ENCODE measurements at places on chromosomes 7 and 10.

DNA sequence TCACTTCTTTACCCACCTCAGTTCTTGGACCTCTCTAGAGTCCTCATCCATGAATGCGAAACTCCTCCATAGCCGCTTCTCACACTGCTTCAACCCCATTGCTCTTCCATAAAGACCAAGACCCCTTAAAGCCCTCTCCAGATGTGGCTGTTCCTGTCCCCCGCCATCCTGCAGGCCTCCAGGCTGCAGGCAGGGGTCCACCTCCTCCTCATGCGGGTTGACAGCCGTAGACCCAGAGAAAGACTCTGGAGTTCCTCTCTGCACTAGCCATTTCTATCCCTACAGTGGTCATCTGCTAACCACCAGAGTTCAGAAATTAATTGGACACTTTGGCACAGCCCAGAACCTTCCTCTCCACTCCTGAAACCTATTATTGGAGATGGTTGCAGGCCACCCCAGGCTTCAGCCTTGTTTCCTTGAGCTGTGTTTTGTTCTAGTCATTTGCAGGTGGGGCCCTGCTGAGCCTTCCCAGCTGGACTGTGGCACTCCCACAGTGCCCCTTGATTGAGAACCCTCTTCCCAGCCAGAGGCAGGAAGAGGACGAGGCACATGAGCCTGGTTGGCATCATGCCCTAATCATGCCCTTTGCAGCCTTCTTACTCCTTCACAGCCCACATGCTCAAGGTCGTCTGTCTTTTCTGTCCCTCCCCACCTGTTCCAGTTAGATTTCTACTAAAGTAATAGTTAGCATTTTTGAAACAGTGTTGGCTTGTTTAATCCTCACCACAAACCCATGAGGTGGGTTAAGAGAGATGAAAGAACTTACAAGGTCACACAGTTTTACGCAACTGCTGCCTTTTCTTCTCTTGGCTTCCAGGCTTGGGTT is 23.9 kb downstream of the CUL1 start:
- DNase-seq: no peak

DNA sequence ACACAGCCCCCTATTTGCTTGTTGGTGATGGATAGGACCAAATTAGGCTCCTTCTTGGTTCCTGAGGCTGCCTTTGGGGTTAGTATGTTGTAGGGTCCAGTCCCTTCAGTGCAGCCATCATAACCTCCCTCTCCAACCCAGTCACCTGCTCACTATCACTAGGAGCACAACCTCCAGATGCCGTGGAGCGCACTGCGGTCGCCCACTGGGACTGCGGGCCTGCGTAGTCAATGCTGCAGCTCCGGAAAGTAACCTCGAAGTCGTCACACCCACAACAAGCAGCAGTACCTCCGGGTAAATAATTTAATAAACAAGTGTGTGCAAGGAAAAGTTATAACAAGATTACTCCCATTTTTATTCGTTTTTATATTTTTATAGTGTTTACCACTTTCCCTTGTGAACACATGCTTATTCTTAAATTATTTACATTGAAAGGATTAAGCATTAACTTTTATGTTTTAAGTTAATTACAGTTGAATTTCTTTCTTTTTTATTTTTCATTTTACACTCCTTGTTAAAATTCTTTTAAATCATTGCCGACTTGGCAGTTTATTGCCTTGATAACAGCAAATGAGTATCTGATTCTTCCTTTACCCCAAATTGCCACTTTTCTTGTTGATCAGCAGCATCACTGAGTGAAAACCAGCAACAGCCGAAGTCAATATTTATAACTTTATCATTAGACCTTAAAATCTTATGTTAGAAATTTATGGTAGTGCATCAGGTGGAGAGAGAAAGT is 399.5 kb upstream of the LRGUK start:
- DNase-seq: no peak

GRCh38 chr10:76937181-76937600 is 700.4 kb downstream of the KCNMA1 start:
- no peak for DNase-seq

- DNase-seq: no peak
These were observed 35.4 kb downstream of the KLF6 start for GRCh38 chr10:3749600-3749999.

DNA sequence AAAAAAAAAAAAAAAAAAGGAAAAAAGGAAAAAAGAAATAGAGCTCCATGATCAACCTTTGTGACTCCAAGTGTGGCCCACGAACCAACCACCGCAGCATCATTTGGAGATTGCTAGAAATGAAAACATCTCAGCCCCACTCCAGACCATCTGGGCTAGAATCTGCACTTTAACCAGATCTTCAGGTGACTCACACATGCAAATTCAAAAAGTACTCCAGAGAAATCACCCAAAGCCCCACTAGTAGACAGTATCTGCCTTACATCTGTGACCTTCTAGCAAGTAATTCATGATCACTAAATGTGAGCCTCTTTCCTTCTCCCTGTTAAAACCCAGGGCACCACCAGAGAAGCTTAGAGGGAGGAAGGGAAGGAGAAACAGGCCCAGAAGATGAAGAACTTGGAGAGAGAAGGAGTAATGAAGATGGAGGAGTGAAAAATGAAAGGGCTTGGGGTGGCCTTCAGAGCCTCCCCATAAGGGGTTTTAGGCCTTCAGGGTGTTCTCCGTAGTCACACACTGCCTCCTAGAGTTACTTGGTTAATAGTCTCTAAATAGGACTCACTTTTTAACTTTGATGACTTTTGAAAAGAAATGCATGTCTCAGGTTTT is 94.0 kb downstream of the SLC37A3 start:
- DNase-seq: no peak

DNA sequence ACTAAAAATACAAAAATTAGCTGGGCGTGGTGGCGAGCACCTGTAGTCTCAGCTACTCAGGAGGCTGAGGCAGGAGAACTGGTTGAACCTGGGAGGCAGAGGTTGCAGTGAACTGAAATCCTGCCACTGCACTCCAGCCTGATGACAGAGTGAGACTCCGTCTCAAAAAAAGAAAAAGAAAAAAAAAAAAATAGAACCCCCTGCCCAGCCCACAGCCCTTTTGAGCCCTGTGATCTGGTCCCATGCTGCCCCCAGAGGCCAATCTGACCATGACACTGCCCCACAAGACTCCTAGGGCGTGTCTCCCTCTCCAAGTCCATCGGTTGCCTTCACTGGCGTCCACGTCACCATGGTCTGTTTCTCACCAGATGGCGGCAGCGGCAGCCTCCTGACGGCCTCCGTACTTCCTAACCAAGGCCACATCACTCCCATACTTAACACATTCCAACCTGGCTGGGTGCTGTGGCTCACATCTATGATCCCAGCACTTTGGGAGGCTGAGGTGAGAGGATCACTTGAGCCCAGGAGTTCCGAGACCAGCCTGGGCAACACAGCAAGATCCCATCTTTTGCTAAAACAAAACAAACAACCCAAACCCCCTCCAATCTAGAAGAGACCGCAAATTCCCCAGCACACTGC is 18.0 kb downstream of the STX1A start:
- DNase-seq: no peak

GRCh38 chr10:120161111-120161510 is 268.6 kb downstream of the SEC23IP start:
- DNase-seq: no peak

DNA sequence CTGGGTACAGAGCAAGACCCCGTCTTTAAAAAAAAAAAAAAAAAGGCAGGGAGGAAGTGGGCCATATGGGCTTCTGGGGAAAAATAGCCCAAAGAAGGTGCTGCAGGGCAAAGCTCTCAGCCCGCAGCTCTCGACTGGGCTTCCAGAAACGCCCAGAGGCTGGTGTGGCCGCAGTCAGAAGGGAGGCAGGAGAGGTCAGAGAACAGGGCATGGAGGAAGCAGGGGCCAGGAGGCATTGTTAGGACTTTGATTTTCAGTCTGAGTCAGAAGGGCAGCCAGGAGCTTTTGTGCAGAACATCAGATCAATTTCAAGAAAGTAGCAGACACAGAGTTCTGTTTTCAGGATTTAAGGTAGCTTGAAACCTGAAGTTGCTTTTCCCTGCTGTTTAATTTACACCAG is 35.3 kb upstream of the CYTH3 start:
- DNase-seq: no peak

GRCh38 chr7:44486693-44487092 is 3.8 kb downstream of the NUDCD3 start:
- no peak for DNase-seq

DNA sequence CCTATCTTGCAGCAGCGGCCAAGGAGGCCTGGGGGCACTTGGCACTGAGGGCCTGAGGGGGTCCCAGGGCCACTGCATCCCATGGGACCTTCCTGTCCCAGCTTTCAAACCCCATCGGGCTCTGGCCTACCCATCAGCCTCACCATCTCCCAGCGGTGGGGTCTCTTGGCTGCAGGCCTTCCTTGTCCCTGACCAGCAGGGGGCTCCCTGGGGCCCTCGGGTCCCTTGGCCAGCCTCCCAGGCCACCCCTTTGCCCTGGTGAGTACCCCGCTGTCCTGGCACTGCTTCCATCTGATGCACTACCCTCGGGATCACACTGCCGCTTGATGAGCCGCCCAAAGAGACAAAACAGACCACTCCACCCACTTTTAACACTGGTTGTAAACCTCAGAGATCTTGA is 43.5 kb downstream of the YKT6 start:
- no peak for DNase-seq

GRCh38 chr10:44959247-44960087 is at the start of gene RASSF4:
RASSF4 (plus strand) TSS chr10:44959802; CDS start chr10:44970203, 10,401 bp downstream.
- no peak for DNase-seq

GRCh38 chr10:59037018-59037389 is 139.4 kb upstream of the PHYHIPL start:
- DNase-seq: no peak

DNA sequence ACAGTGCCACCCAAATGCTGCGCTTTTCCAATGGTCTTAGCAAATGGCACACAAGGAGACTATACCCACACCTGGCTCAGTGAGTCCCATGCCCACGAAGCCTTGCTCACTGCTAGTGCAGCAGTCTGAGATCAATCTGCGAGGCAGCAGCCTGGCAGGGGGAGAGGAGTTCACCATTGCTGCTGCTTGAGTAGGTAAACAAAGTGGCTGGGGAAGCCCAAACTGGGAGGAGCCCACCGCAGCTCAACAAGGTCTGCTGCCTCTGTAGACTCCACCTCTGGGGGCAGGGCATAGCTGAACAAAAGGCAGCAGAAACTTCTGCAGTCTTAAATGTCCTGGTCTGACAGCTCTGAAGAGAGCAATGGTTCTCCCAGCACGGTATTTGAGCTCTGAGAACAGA is 891.2 kb downstream of the PCDH15 start:
- no peak for DNase-seq

GRCh38 chr7:72028267-72028666 is 383.9 kb downstream of the CALN1 start:
- DNase-seq: no peak

GRCh38 chr10:31698181-31698830 is 230.3 kb downstream of the ARHGAP12 start:
- DNase-seq: no peak

GRCh38 chr7:14309432-14309831 is 320.0 kb upstream of the ETV1 start:
- DNase-seq: no peak

DNA sequence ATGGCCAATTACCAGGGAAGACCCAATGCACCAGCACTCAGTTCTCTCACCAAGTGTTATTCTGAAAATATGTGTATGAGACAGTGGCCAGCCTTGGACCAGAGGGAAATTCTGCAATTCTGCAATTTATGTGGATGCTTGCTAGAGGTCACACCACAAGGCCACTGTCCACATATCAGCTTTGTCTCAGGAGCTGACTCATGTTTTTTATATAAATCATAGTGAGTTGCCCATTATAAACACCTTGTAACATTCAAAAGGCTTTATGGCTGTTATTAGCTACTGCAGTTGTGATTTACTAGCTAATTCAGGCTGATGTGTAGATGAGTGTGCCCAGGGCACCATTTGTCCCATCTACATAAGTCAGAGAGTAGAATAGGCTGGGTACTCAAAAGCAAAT is 649.0 kb downstream of the LRMDA start:
- DNase-seq: no peak

DNA sequence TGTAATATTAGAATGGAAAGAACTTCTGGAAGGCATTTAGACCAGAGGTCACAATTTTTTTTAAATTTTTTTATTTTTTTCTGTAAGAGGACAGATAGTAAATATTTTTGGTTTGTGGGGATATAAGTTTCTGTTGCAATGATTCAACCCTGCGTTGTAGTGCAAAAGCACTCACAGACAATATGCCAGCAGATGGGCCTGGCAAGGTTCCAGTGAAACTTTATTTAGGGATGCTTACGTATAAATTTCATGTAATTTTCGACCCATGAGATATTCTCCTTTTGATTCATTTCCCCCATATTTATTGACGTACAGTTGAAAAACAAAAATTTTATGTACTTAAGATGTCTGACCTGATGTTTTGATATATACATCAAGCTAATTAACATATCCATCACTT is 72.8 kb upstream of the NMT2 start:
- DNase-seq: no peak

GRCh38 chr10:132702601-132703418 is 83.1 kb downstream of the NKX6-2 start:
- no peak for DNase-seq

DNA sequence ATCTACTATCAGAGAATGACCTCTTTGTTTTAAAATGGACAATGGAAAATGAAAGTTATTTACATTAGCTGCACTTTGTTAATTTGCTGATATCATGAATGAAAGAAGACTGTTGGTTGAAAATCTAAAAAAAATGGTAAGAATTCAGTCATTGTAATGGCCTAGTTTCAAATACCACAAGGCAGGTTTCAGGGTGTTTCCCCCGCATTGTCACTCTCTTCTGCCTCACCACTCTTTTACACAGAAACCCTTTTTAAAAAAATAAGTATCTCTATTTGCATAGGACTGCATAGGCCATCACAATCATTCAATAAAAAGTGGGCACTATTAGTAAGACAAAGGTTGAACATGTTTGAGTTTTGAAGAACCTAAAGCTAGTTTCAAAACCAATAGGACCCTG is 737.1 kb downstream of the INHBA start:
- no peak for DNase-seq

- no peak for DNase-seq
These were observed 64.4 kb downstream of the ZWINT start for GRCh38 chr10:56296618-56297017.

DNA sequence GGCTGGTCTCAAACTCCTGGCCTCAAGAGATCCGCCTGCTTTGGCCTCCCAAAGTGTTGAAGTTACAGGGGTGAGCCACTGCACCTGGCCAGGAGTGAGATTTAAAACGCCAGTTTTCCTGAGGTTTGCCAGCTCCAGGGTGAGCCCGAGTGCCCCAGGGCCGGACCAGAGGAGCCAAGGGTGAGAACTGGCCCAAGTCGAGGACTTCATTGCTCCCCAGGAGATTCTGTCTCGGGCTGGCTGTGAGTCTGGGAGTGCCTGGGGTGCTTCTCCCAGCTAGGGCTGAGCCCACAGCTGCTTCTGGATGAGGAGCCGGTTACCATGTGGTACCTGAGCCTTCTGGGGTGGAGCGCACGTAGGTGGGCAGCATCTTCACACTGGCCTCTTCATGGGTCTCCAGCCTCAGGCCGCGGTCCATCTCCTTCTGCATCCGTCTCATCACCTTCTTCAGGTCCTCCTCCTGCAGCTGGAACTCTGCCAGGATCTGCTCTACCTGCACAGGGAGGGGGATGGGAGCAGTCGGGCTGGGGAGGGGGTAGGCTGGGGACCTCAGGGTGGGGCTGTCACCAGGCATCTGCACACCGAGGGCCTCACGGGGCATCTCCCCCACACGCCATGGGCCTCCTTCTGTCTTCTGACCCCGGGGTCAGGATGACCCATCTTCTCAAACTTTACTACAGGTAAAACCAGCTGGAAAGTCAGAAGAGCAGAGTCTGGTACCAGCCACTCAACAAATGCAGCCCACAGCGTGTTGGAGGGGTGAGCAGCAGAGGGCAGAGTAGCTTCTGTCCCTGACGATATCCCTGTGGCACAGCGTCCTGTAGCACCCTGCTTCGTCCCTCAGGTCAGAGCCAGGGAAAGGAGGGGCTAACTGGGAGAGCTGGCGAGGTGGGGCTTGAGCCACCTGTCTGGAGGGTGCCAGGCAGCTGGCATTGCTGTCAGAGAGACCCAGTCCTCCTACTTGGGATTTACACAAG is 12.1 kb upstream of the MYL7 start:
- DNase-seq: no peak
